SK-N-SH (cell line): ENCODE measurements at places on chromosomes 2 and 18. TPM values are rescaled to one million over a fixed set of nuclear protein-coding genes. Genes with fewer than 3 reads are reported as not detected.

Gene DYNAP
- not detected in 2 replicates for polyA plus RNA-seq

- no peak for DNase-seq
Measured at GRCh38 chr2:215028231-215028630, 110.2 kb downstream of the ABCA12 start.

DNA sequence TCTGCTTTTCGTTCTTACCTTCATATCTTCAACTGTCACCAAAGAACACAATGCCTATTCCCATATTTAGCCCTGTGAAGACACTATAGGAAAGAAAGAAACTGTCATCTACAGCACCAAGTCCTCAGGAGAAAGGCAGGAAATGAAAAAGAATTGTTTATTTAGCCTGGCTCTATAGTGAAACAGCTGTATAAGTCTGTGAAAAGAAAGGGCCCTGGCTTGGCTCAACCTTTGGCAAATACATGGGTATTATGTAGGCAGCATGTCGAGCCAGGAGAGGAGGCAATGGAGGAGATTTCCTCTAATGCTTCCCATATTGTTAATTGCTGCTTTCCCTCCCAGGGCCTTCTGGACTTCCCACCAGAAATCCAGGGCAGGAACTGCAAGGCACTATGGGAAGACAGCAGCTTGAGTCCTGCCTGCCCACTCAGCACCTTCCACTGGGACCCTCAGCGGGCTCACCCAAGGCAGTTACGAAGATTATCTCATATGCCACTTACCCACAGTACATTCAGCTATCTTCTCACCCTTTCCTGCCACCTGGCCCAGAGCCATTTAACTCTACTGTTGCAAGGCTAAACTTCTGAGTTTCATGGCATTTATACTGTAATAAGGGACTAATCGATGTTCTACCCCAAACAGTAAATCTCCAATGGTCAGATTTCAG is 30.1 kb downstream of the SLC8A1 start:
- DNase-seq, result no peak

GRCh38 chr2:25131567-25132298 is 36.6 kb downstream of the POMC start:
- DNase-seq, result no peak

DNA sequence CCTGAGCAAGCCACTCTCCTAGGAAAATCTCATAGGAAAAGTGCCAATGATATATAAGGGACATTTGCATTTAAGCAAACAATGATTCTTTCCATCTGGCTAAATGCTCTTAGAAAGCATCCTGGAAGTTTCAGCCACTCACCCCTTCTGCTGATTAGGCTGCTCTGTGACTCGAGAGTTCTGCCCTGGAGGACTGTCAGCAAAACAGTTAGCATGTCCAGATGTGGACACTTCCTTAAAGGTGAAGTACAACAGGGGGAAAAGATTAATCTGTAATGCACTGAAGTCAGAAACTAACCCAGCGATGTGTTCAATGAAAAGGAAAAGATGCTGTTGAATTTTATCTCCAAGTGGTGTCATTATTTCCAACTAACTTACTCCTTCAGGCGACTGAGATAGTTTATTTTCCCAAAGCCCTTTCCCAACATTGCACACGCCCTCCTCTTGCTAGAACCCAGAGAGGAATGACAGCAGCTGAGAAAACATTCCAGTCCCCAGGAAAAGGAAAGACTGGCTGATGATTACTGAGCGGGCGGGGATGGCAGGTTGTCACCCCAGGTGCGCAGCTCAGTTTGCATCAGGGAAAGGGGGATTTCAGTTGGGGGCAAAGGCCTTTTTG is 214.0 kb downstream of the SS18 start:
- DNase-seq, result peak; percentile 34

Gene MOB4
- polyA plus RNA-seq, result 22.0 and 24.6 TPM in 2 replicates

Gene IL36G
- not detected in 2 replicates for polyA plus RNA-seq

GRCh38 chr18:615092-615521 is 18.3 kb downstream of the CLUL1 start:
- DNase-seq, result no peak

Gene ALLC
- polyA plus RNA-seq, result 0.08 TPM in 1 of 2 replicates, not detected in the other

DNA sequence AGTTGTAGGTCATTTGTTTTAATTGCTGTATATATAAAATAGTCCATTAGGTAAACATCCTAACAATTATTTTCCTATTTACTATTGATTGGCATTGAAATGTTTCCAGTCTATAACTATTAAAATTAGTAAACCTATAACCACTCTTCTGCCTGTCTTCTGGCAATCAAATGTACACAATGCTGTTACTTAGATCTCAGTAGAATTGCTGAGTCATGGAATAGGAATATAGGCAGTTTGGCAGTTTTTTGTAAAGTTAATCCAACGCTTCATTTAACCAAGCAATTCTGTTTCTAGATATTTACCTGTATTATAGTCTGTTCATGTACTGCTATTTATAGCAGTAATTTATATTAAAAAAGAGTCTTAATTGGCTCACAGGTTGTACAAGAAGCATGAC is 518.1 kb downstream of the DCDC2C start:
- no peak for DNase-seq

DNA sequence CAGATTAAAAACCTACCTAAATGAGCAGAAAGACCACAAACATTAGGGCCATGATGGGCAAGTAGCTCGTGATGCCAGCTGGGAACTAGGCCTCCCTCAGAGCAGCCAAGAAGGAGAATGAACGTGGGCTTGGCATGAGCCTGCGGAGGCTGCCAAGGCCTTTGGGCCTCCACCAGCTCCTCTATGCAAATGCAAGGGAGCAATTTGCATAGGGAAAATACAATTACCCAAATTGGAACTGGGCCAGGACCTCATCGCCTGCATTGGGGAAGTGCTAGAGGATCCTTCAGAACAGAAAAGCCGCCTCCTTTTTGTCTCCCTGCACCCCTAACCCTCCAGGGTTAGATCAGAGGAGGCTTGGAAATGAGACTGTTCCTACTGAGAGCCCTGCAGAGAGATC is 326.4 kb downstream of the SMAD2 start:
- no peak for DNase-seq

DNA sequence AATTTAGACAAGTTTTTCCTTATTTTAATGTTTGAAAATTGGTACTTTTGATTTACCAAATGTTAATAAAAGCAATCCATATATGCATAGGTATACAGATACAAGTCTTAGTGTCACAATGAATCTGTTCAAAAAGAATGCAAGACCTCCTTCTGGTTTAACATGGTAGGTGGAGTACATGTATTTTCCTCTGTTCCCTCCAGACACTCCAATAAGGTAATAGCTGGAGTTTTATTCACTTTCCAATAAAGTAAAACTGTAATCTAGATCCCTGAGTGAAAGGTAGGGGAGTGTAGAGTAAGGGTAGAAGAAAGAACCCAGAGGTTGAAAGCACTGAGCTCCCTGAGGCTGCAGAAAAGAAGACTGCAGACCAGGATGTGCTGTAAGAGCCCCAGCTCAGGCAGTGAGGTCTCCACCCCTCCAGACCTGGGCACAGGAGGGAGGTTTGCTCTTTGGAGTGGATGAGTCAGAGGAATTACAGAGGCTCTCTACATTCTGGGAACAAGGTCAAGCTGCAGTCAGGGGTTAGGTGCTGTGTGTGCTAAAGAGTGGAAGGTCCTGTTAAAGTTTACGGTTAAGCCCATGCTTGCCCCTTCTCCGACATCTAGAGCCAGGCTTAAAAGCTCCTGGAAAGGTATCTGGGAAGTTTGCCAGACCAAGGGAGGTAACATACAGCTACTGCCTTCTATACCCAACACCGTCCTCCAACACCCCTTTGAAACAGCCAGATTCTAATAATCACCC is 27.6 kb upstream of the STAT1 start:
- DNase-seq, result no peak

DNA sequence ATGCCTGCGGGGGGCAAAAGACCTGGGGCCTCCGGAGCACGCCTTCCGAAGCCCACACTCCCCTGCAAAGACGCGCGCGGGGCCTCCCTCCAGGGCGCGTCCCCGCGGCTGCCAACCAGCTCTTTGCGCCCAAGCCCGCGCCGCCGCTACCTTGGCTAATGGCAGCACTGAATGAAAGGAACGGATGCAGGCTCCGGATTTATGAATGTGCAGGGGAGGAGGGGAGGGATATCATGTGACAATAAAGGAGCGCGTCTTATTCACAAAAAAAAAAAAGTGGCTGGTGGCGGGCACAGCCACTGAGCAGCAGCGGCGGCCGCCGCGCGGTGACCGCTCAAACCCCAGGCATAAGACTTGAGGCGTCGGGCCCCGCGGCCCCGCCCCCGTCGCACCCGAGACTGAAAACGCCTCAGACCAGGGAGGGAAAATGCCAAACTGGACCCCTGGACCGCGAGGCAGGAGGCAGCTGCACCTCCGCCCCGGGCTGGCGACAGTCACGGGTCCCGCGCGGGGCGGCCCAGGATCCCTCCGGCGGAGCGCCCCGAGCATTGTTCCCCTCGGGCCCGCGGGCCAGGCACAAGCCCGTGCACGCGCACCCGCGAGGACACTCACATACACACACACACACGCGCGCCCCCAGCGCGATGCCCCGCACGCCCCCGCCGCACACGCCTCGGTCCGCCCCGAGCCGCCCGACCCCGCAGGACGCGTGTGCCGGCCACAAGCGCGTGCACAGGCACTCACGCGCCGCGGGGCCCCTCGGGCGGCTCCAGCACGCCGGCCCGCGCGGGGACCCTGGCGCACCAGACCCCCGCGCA is 1.6 kb downstream of the SPRED2 start:
- DNase-seq, result peak; percentile 75

DNA sequence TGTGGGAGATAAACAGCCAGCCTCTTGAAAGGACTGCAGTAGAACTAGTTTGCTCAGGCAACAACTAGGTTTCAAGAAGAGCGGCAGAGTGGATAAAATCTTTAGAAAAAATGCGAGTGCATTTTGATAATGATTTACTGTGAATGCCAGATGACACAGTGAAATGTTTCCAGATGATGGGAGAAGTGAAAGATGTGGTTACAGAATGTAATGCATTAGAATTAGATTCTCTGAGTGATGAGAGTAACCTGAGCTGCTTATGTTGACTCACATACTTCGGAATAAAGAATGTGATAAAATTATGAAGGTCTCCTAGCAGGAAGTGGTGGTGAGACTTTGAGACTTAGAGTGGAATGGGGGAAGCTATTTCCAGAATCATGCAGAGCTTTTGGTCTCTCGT is 184.3 kb downstream of the GULP1 start:
- peak; percentile 17 for DNase-seq

- DNase-seq, result no peak
Measured at GRCh38 chr18:68387246-68387645, 327.7 kb downstream of the TMX3 start.

Gene HOXD10
- polyA plus RNA-seq, result 0.03 and 0.10 TPM in 2 replicates

DNA sequence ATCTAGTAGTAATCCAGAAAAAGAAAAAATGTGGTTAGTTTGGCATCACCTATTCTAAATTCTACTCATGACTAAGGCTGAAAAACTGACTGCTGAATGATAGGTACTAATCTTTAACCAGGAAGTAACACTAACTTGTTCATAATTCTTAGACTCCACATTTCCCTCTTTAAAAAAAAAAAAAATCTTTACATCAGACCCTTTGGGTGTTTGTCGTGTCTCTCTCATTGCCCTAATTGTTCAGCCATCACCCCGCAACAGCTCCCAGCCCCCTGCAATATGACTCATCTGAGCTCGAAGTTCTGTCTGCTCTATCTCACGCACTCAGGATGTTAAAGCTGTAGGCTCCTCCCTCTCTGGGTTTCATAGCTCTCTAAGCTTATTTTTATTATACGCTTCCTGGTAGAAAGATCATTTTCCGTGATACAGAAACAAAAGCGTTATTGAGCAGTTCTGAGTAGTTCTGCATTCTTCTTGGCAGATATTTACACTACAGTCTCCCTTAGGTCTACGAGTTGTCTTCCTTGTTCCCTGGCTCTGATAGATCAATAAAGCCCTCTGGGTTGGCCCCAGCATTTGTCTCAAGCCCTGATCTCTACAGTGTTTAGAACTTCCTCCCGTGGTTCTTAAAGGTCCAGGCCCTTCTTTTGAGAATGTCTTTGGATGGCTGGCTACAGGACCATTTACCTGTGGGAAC is 95.6 kb downstream of the TNFRSF11A start:
- DNase-seq, result no peak
